ENCODE measurements at places on chromosomes 13 and 19. TPM values are rescaled to one million over a fixed set of nuclear protein-coding genes. Genes with fewer than 3 reads are reported as not detected.

DNA sequence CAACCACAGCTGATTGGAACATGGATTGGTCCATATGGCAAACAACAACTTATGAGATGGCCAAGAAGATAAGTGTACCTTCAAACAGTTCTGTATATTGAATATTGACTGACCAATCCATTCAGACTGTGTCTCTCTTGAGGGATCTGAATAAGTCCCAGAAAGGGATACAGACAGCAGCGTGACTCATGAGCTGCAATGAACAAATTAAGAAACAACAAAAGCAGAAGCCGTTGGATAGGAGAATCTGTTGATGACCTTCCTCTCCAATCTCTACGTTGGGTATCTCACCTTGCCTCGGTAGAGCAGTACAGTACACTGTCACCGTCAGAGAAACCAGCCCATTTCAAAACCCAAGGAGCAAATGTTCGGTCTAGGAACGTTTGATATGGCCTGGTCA, 21.3 kb downstream of the MBD3L2B start:
- DNase-seq, result no peak

The SLITRK6 gene
- 1.6 TPM for total RNA-seq

- no peak for DNase-seq
These were observed 2749.5 kb downstream of the PCDH9 start for GRCh38 chr13:64480672-64481071.

The PTH2 gene
- not detected for total RNA-seq

The NTN5 gene
- total RNA-seq, result not detected

All from IMR-90 (cell line).